Activated CD4-positive, alpha-beta T cell treated with anti-CD3 and anti-CD28 coated beads, Interleukin-2, amount 50 U/mL, for 24 hours (primary cell): ENCODE measurements at places on chromosomes 1 and 21.

DNA sequence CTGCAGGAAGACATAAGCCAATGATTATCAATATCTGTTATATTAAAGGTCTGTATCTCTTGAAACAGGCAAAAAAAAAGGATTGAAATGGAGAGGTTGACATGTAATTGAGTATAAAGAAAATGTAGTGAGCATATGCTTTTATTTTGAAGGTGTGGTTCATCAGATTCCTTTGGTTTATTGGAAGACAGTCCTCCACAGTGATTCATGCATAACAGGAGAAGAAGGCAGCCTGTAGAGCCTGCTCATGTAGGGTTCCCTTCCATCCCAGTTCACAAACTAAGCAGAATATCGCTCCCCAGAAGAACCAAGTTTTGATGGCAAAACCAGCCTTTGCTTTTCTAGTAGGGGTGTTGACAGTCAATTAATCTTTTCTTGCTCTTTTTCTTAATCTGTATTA lies 1016.8 kb upstream of the ADGRL4 start:
- DNase-seq = no peak

DNA sequence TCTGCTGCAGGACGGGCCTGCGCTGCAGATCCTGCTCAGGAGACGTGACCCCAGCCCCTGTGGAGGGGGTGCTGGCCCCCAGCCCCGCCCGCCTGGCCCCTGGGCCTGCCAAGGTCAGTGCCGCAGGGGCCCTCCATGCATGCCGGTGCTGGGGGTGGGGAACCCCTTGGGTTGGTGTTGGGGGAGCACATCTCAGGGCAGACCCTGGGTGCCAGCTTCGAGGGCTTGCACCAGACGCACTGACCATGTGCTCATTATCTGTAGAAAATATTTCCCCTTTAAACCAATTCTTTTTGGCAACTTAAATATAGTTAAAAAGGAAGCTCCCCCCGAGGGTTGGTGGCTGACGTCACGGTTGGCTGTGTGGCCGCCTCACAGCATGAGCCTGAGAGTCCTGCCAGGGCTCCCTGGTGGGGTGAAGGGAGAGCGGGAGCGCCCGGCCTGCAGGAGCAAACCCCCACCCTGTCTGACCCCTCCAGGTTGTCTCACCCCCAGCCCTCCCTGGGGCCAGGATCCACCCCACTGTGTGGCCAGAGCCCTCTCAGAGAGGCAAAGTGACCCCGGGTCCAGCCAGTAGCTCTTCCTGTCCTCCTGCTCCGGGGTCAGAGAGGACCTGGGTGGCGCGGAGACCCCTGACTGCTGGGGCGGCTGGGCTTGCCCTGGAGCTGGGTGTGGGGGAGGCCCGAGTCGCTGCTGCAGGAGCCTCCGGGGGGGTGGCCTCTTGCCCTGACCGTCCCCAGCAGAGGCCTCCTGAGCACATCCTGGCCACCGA lies 5.3 kb upstream of the PFKL start:
- DNase-seq = no peak

DNA sequence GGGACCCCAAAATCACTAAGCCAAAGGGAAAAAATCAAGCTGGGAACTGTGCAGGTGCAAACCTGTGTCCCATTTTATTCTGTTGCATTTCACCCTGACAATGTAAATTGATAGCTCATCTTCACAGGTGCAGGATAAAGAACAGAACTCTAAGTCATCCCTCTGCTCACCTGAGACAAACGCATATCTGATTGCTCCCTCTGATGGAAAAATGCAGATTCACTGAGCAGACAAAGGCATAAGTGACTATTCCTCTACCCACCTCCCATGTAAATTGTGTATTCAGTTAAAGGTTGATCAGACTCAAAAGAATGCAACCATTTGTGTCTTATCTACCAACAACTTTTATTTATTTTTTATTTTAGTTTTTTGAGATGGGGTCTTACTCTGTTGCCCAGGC lies 644.2 kb downstream of the PTPRU start:
- DNase-seq = no peak

DNA sequence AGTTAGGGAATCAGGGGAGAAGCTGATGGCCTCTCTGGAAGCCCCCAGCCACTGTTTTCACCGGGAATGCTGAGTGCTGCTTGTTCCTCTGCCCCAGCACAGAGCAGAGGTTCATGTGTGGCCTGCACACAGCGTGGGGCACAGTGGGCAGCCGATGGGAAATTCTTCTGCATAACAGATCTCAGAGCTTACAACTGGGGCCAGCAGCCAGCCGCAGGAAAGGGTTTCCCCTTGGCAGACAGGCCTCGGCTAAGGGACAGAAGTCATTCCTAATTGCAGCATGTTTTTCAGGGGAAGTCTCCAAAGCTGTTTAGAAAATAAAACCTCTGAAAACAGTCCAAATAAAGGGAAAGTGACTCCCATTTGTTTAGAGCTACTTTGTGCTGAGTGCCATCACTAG lies 22.6 kb downstream of the HMGB4 start:
- DNase-seq = no peak

GRCh38 chr1:35810096-35810881 lies 2.5 kb downstream of the AGO4 start:
- no peak for DNase-seq

DNA sequence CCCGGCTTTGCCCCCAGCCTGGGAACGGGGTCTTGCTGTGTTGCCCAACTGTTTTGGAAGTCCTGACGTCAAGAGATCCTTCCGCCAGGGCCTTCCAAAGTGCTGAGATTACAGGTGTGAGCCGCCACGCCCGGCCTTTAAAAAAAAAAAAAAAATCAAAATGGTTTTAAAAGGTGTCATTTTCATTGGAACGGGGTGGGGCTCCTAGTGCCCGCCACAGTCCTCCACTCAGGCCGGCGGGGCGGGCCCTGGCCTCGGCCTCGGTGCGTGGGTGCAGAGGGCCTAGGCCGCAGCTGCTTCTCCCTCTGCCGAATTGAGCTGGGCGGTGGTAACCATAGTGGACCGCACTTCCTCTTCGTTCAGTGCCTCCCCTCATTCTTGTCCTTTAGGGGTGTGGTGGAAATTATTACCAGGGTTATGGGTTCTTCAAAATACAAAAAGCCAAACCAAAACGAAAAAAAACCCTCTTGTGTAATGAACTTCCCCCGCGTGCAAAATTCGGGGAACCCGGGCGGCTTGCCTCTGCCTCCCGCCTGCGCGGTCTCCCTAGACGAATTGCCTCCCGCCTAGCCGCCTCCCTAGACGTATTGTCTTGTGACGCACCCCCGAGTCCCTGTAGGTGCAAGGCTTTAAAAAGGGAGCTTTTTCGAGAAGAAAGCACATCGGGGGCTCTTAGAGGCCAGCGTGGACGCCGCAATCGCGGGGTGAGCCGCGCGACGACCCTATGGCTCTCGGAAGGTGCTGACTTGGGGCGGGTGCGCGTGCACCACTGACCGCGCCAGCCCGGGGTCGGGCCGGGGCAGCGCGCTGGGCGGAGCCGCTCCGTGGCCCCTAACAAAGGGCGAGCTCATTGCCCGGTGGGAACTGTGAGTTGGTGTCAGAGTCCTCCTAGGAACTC lies 10.5 kb upstream of the SPEN start:
- DNase-seq = peak; percentile 17

- DNase-seq = no peak
Measured at GRCh38 chr1:33289858-33290154, 31.1 kb downstream of the A3GALT2 start.

GRCh38 chr1:167330601-167331293 lies 110.1 kb downstream of the POU2F1 start:
- DNase-seq = no peak

- no peak for DNase-seq
Measured at GRCh38 chr1:46284597-46285564, 18.5 kb downstream of the LRRC41 start.

DNA sequence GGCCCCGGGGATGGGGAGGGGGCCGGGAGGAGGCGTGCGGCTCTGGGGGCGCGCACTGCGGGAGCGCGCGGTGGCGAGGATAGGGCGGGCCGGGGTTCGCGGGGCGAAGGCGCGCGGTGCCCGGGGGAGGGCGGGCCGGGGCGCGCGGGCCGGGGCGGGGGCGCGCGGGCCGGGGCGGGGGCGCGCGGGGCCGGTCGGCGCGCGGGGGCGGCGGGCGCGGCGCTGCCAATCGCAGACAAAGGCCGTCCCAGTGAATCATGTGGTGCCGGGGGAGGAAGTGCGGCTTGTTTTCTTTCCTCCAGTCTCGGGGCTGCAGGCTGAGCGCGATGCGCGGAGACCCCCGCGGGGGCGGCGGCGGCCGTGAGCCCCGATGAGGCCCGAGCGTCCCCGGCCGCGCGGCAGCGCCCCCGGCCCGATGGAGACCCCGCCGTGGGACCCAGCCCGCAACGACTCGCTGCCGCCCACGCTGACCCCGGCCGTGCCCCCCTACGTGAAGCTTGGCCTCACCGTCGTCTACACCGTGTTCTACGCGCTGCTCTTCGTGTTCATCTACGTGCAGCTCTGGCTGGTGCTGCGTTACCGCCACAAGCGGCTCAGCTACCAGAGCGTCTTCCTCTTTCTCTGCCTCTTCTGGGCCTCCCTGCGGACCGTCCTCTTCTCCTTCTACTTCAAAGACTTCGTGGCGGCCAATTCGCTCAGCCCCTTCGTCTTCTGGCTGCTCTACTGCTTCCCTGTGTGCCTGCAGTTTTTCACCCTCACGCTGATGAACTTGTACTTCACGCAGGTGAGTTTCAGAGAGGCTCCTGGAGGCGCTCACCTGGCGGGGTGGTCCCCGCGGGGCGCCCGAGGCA lies at the start of gene GPR137B:
GPR137B (plus strand) TSS at position 287 of the 851 bp plus-strand sequence; CDS start at position 371, 84 bp downstream.
- DNase-seq = peak; percentile 23

DNA sequence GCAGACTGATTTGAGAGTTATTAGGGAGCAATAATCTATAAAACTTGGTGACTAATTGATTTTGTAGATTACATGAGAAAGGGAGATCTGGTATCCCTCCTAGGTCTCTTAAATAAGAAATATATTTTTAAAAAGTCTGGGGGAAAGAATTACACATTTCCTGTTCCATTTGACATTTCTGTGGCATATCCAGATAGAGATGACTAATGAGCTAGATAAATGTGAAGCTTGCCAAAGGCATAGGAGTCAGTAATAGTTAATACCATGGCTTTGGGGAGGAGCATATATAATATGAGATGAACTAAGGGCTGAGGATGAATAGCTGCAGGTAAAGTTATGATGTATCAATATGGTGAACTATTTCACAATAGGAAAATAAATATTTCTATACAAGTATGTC lies 663.7 kb downstream of the PTPRC start:
- no peak for DNase-seq

DNA sequence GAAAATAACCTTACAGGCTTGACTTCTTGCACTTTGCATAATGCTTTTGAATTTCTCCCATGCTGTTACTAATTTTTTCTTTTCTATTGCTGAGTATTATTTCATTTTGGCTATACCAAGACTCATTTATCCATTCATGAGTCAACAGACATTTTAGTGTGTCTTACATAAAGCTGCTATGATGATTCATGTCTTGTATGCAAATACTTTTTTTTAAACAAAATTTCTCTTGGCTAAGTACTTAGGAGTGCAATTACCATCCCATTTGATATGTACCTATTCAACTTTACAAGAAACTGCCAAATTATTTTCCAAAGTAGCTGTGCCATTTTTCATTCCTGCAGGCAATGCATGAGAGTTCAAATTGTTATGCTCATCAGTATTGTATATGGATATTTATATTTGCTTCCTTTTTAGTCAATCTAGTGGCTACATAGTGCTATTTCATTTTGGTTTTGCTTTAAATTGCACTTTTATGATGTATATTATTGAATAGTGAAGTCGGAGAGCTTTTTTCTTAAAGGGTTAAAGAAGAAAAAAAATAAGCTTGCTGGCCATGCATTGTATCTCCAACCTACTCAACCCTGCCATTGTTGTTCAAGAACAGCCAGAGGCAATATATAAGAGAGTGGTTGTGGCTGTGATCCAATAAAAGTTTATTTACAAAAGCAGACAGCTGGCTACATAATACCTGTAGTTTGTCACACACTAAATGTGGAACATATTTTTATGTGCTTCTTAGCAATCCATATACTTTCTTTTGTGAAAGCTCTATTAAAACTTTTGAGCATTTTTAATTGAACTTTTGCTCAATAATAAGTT lies 862.8 kb downstream of the KCNT2 start:
- DNase-seq = no peak

GRCh38 chr1:245153552-245154428 lies 995 bp upstream of the KIF26B start:
- DNase-seq = peak; percentile 5

- DNase-seq = no peak
Measured at GRCh38 chr1:111770916-111771315, 15.2 kb downstream of the DDX20 start.

- DNase-seq = no peak
Measured at GRCh38 chr1:99855914-99856450, 5.8 kb downstream of the AGL start.

- DNase-seq = no peak
Measured at GRCh38 chr1:59670662-59671061, 144.1 kb upstream of the HOOK1 start.

- no peak for DNase-seq
Measured at GRCh38 chr1:168621356-168621755, 45.0 kb downstream of the XCL1 start.

DNA sequence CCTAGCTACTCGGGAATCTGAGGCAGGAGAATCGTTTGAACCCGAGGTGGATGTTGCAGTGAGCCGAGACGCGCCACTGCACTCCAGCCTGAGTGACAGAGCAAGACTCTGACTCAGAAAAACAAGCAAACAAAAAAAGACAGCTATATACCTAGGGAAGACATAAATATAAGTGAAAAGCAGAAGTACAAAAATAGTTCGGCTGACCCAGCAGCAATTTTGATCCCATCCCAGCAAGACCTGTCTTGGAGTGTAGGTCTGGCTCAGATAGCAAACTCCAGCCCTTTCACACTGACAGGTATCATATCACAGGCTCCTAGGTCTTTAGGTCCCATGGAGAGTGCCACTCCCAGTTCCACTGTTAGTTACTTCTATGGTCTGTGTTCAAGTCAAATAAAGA lies 14.6 kb downstream of the MTX1 start:
- DNase-seq = no peak

GRCh38 chr1:33094486-33094885 lies 13.5 kb downstream of the AZIN2 start:
- no peak for DNase-seq

DNA sequence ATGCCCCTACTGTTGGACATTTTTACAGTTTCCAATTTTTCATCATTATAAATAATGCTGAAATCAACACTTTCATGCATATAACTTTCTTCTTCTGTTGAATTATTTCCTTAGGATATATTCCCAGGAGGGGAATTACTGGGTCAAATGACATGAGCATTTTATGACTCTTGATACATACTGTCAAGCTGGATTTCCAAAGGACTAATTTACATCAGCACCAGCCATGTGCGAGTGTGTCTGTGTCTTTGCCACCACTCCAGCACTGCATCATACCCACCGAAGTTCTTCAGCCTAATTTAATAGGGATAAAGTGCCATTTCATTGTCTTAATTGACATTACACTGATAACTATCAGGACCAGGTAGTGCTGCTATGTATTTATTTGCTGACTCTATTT lies 146.7 kb downstream of the CSMD2 start:
- DNase-seq = no peak

GRCh38 chr1:18049228-18049627 lies 58.4 kb upstream of the IGSF21 start:
- DNase-seq = no peak

DNA sequence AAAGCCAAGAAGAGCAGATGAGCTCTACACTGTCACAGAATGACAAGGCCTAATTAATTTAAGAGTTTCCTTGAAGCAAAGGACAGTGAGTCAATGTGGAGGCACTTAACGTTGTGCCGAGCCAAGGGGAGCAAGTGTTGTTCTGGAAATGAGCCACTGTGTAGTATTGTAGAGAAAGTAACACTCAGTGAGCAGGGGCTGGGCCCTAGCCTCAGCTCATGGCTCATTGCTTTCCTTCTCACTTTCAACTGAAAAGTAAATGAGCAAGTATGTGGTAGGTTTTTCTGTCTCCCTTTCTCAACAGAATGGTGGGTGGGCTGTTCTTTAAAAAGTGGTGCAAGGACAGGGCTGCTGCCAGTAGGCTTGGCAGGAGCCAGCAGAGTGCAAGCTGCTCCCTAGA lies 11.8 kb upstream of the KIAA0040 start:
- no peak for DNase-seq
